ENCODE measurements at places on chromosomes 2 and 18. TPM values are rescaled to one million over a fixed set of nuclear protein-coding genes. Genes with fewer than 3 reads are reported as not detected.

- no peak for DNase-seq
Measured at GRCh38 chr2:68771211-68771751, 36.7 kb downstream of the ARHGAP25 start.

The GALNT14 gene
- 2.9 TPM for total RNA-seq

DNA sequence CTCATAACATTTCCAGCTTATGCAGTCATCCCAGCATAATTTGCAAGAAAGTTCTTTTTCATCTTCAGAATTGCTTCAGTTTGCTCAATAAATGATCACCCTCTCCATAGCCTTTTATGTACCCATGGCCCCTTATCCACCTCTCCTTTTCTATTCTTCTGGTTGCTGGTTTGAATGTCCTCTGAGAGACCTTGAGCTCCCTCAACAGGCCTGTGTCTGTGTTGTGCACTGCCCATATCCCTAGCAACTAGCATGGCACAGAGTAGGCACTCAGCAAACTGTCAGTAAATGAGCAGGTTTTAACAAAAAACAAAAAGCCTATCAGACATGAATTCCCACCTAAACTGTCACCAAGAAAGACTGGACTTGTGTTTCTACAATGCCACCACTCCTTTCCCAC lies 160.5 kb downstream of the AKAIN1 start:
- DNase-seq = no peak

The TGFA gene
- total RNA-seq = 4.1 TPM

The PIEZO2 gene
- total RNA-seq = 78.1 TPM

DNA sequence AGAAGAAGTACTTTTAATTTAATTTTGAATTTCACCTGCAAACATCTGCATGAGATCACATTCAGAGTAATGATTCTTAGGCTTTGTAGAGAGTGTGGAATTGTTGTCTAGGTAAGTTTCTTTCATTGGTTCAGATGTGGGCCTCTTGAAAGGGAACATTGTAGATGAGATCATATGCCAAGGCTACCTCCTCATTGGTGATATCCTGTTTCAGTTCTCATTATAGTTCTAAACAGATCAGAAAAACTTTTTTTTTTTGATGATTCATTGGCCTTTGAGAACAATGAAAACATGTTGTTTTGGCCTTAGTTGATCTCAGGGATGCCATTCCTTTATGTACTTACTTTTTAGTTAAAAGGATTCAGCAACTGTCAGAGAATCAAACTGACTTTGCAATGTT lies 44.5 kb downstream of the EML6 start:
- DNase-seq = no peak

- no peak for DNase-seq
Measured at GRCh38 chr2:106201661-106202060, 7.6 kb upstream of the UXS1 start.

GRCh38 chr2:157337978-157338377 lies 12.4 kb upstream of the ERMN start:
- no peak for DNase-seq

The IL18R1 gene
- 3.3 TPM for total RNA-seq

DNA sequence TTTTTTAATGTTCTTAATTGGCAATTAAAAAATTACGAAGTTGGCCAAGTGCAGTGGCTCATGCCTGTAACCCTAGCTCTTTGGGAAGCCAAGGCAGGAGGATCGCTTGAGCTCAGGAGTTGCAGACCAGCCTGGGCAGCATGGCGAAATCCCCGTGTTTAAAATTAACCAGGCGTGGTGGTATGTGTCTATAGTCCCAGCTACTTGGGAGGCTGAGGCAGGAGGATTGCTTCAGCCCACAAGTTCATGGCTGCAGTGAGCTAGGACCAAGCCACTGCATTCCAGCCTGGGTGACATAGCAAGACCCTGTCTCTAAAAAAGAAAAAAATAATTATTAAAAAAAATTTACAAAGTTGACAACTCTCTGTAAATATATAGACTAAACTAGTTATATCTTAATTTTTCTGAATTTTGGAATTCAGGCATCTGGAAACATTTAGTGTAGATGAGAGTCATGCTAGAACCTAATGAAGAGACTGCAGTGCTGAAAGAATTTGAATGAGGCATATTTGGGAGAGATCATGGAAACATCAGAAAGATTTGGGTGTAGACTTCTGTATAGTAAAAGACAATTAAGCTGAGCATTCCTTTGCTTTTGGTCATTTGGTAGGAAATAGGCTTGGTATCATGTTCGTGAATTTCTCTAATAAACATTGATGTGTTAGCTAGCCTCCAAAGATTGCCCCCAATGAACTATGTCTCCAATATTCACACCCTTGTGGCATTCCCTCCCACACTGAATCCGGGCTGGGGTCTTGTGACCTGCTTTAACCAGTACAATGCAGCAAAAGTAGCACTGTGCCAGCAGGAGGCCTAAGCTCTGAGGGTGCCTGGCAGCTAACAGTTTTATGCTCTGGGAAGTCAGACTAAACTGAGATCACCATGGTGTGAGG lies 4.2 kb upstream of the ROCK1 start:
- DNase-seq = no peak
